ENCODE measurements at places on chromosomes 5 and 9. TPM values are rescaled to one million over a fixed set of nuclear protein-coding genes. Genes with fewer than 3 reads are reported as not detected.

GRCh38 chr9:130639866-130640555 is 24.4 kb upstream of the PRDM12 start:
- no peak for DNase-seq

Gene SPATA31C1
- polyA plus RNA-seq, result not detected

DNA sequence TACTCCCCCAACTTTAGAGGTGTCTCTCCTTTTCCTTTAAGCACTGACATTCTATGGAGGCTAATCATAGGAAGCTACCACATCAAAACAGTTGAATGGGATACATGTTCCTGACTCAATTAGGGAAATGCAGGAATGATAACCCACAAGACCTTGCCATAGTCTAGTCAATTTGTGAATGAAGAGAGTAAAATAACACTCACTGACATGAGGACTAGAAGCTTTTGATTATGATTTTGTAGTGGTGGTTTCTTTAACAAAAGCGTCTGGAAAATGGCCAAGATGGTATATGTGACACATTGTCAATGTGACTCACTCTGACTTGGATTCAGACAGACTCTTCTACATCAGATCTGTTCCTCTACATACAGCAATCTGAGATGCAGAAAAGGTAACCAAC is 13.7 kb upstream of the PRELID2 start:
- no peak for DNase-seq

- no peak for DNase-seq
Observed at GRCh38 chr9:114558027-114558675, 29.4 kb upstream of the ATP6V1G1 start.

Gene PSAT1
- polyA plus RNA-seq, result 216 TPM

DNA sequence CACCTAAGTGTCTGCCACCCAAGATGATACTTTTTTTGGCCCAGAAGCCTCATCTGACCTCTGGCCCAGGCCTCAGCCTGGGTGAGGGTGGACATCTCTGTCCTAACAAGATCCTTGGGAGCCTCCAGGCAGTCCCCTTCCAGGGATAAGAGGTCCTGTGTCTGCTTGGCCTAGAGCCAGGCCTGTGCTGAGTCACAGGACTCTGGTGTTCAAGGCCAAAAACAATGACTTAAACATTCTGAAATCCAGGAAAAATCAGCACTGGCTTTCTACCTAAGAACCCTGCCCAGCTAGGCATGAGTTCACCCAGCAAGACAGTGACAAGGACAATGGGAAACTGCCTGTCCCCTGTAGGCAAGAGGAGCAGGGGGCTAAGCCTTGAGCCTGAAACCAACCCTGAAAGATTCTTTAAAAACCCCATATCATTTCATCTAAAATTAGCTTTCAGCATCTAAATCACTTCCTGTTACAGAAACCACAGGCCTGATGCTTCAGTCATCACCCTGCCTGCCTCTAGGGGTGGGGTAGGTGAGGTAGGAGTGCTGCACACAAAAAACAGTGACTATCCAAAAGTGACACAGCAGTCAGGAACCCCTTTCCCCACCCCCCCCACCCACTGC is 29.9 kb downstream of the CSF2 start:
- peak; percentile 74 for DNase-seq

DNA sequence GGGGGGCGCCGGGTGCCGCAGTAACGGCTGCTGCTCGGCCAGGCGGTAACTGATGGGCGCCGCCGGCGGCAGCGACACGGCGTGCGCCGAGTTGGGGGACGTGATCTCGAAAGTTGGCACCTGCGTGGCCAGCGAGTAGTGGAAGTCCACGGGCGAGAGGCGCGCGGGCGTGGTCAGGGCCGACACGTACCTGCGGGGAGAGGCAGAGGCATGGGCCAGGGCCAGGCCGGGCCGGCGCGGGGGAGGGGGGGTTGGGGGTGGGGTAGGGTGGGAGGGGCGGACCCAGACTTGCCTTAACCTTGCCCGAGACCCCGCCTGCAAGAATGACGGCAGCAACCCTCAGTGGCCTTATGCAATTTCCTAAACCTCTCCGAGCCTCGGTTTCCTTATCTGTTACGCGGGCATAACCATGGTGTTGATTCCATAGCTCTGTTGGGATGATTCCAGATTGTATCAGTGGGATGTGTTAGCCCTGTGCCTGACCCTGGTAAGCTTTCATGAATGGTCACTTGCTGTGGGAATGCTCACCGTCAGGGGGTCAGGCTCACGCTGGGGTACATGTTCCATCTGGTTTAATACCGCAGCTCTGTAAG is 53.0 kb downstream of the PSD2 start:
- no peak for DNase-seq

- no peak for DNase-seq
Observed at GRCh38 chr5:149798466-149798865, 68.4 kb downstream of the PPARGC1B start.

Gene SPATA31E1
- 0.02 TPM for polyA plus RNA-seq

- DNase-seq, result no peak
Observed at GRCh38 chr9:91770229-91770628, 179.8 kb downstream of the ROR2 start.

- DNase-seq, result no peak
Observed at GRCh38 chr9:123218831-123219230, 49.6 kb downstream of the STRBP start.

- DNase-seq, result no peak
Observed at GRCh38 chr9:87751868-87752267, 25.9 kb downstream of the CTSL start.

DNA sequence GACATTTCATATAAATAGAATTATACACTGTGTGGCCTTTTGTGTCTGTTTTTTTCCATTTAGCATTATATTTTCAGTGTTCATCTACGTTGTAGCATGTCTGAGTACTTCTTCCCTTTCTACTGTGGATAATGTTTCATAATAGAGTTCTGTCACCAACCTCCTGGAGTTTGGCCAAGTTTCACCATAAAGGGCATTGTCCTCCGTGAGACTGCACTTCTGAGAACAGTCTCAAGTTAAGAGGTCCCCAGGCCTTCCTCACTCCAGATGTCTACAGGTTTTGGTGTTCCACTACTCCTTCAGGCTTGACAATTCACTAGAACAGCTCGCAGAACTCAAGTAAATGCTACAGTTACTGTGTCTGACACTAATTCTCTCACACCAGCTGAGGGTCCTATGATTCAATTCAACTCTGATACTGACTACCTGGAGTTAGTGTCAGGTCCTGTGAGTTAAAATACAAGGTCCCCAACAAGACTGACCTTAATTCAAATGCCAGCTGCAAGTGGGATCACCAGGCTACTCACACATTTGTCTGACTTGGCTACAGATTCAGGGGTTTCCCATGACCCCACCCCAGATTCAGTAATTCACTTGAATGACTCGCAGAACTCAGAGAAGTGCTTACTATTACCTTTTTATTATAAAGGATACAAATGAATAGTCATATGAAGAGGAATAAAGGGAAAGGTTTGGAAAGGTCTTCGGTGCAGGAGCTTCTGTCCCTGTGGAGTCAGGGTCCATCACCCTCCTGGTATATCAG is 31.1 kb downstream of the SLC35A4 start:
- no peak for DNase-seq

GRCh38 chr5:180548563-180548962 is 42.7 kb downstream of the SCGB3A1 start:
- no peak for DNase-seq

DNA sequence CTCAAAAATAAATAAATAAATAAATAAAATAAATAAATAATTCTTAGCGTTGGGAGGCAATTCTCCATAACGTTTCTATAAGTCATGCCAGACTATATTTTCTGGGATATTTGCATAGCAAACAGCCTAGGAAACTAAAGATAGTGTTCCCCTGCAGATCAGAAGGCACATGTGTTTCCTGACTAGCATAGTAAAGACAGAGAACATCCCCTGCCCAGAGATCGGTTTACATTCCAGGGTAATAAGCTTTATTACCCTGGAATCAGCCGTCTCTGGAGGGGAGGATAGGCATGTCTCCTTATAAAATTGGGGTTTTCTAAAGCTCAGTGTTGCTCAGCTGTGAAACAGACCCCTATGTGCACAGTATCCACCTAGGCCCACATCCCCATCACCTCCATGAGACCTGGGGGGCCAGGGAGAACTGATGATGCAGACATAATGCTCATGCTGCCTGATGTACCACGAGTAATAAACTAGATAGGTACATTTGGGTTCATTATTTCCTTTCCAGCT is 36.9 kb upstream of the IFNK start:
- DNase-seq, result no peak

GRCh38 chr9:286071-286740 is 71.5 kb downstream of the DOCK8 start:
- no peak for DNase-seq

Gene THBS4
- 1.2 TPM for polyA plus RNA-seq

- no peak for DNase-seq
Observed at GRCh38 chr5:160847526-160848085, 4.4 kb downstream of the ATP10B start.

GRCh38 chr5:5340206-5340729 is 82.2 kb upstream of the ICE1 start:
- DNase-seq, result peak; percentile 49

GRCh38 chr5:113598926-113599325 is 85.4 kb downstream of the YTHDC2 start:
- DNase-seq, result no peak

DNA sequence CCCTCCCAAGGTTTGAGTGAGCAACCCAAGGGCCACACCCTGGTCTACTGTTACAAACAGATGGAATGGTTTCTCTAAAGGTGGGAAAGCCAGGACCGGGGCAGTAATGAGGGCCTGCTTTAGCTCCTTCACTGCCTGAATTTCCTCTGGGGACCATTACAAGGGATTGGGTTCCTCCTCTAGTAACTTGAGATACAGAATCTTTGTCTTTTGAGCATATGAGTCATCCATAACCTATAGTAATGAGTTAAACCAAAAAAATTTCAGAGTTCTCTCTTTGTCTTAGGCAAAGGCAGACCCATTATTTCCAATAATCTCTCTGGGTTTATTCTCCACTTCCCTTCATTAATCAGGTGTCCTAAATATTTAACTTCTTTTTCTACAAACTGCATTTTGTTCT is 618.8 kb downstream of the HINT1 start:
- no peak for DNase-seq

DNA sequence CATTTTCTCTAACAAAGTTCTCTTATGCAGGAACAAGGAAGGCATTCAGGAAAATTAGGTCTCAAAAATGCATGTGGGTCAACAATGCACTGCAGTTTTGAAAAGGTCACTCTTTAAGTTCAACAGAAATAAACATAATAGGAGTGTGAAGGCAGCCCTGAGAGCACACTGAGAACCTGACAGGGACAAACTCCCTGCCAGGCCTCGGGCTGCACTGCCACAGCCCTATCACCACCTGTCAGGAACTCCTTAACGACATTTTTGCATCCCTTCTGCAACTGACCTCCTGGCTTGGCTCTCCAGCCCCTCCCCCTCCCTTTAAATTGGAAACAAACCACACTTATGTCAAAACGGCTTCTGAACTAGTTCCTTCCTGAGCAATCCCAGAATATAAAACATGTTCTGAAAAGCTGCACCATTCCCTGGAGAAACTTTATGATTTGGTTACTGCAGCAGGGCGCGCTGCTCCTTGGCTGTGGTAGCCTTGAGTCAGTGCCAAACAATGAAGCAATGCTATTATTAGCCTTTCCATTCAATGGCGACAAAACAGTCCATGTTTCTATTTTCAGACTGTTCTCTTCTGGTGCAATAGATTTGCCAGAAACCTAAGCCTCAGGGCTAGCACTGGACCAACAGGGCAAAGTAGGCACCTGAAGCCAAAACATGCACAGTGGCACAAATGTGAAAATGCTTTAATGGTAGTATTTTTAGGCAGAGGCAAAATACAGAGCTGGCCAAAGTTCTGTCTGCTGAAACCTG is 160.1 kb upstream of the ZNF608 start:
- peak; percentile 26 for DNase-seq

GRCh38 chr5:78888580-78889368 is 96.3 kb downstream of the ARSB start:
- no peak for DNase-seq

DNA sequence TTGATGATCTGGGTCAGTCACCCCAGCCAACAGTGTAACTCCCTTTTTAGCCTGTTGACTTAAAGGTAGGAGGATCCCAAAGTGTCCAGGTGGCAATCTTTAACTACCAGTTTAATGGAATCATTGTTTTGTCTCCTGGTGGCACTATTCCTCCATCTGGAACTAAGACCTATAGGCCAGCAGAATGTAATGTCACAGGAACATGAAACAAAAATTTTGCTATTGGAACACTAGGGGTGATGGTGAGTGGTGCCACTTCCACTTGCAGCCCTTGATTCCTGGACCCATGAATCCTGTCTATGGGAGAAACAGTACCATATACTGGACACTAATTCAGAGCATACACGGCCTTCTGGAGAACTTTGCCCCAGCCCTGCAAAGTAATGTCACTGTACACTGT is 219.5 kb upstream of the RASA1 start:
- no peak for DNase-seq

DNA sequence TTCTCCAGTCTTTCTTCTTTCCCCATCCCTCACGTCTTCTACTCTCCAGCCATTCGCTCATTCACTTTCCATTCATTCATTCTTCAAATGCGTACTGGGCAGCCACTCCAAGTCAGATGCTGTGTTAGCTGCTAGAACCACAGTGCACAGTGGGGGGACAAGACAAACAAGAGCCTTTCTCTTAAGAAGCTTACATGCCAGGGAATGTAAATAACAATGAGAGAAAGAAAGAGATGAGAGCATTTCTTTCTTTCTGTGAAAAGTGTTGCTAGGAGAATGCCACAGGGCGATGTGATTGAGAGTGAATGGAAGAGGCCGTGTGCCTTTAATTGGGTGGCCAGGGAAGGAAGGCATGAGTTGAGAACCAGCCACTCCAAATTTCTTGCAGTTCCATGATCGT is 46.3 kb upstream of the SMIM23 start:
- DNase-seq, result no peak

Gene PHF2
- polyA plus RNA-seq, result 8.5 TPM

DNA sequence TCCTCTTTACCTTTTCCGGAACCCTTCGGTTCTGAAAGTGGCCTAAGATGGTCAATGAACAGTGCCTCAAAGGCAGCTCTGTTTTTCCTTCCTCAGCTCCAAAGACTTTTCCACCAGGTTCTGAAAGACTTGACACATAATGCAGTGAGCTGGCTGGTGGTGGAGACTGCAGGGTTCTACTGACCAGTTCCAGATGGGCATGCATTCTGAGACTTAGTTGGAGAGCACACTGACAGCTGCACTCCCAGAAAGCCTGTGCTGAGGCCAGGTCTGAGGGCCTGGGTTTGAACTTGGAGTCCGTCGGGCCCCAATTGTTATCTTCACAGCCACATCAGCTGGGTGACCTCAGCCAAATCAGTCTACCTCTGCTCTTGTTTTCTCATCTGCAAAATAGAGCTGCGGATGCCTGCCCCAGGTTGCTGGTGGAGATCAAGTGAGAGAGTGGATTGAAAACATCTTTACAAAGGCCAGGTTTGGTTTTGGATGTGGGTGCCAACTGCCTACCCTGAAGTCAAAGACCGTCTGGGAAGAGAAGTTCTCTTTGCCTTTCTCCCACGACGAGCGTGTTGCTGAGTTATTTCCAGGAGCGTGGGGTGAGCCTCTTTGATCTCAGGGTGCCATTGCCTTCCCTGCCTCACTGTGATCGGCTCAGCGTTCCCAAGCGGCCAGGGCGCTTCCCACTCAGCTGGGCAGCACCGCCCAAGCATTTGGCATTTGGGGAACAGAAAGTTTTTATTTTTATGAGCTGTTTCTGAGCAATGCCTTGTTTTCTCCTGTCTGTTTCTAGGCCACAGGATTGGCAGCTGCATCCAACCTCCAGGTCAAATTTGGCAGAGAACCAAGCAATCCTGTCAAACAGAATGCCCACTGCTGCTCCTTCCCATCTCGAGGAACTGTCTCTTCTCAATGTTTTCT is 54.9 kb downstream of the RAD23B start:
- DNase-seq, result no peak

Gene ADRB2
- 0.63 TPM for polyA plus RNA-seq

Gene IGFBPL1
- polyA plus RNA-seq, result 0.07 TPM

- DNase-seq, result no peak
Observed at GRCh38 chr5:33774341-33774740, 117.4 kb downstream of the ADAMTS12 start.

Gene PCSK1
- polyA plus RNA-seq, result not detected

All from AG04450 (cell line).